Cerebellum (tissue), 4 donors: ENCODE measurements at places on chromosomes 1 and 21.

- no peak for DNase-seq
These were observed 2.1 kb downstream of the CACHD1 start for GRCh38 chr1:64472040-64472376.

DNA sequence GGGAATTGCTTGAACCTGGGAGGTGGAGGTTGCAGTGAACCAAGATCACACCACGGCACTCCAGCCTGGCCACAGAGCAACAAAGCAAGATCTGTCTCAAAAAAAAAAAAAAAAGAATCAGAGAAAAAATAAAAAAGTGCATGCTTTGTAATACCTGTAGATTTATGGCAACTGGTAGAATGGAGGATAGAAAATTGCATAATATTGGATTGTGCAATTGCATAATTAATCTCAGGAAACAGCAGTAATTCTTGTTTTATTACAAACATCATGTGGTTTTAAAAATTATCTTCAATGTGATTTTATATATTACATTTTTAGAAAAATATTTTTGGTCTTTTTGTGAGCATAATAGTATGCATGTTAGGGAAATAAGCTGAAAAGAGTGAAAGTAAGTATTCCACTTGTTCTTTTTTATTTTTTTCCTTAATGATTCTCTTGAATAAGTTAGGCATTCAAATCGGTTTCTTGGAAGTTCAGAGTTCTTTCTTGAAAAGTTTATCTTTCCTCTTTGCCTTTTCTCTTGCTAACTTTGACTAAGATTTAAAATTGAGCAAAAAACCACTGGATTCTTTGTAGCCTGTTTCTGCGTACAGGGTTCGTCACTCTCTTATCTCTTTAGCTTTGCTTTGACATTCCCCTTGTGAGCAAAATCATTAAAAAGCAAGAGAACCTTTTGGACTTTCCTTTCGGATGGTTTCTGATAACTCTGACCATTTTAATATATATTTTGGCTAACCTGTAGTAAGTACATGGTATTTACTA, 127.5 kb upstream of the ADAMTS5 start:
- DNase-seq = no peak

GRCh38 chr1:156421939-156422601, 53.1 kb downstream of the RHBG start:
- DNase-seq = no peak

GRCh38 chr1:167375949-167376348, 142.4 kb downstream of the CD247 start:
- DNase-seq = no peak

DNA sequence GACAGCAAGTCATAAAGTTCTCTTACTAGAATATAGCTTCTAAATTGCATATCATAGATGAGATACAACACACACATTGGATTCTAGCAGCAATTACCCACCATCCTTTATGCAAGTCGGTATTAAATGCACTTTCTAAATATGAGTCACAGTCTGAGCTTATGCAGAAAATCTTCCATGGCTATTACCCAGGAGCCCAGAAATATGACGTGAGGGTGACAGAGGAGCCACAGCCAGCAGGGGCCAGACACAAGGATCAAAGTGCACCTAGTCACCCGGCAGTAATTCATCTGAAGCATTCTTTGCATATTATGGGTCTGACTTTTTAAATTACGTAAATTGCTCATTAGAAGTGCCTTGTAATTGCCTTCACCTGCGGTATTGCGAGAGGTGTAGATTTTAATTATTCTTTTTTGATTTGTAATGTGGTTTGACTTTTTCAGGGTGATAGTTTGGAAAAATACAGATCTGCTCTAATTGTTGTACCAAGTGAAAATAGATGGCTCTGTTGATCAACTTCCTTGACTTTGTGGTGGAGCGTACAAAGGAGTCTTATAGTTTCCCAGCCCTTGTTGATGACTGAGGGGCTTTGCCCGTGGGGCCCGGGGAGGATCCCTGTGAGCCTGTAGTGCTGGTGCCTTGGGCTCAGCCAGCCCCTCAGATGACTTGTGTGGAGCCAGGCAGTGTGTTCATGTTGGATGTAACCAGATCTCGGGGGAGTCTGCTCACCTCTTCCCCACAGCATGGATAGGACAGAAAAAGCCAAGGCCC, 470.0 kb upstream of the VAMP3 start:
- DNase-seq = no peak
